ENCODE measurements at places on chromosomes 2 and 18. TPM values are rescaled to one million over a fixed set of nuclear protein-coding genes. Genes with fewer than 3 reads are reported as not detected.

GRCh38 chr2:65722028-65722778, 289.8 kb upstream of the SPRED2 start:
- DNase-seq = peak; percentile 53

The GPR39 gene
- total RNA-seq = not detected

DNA sequence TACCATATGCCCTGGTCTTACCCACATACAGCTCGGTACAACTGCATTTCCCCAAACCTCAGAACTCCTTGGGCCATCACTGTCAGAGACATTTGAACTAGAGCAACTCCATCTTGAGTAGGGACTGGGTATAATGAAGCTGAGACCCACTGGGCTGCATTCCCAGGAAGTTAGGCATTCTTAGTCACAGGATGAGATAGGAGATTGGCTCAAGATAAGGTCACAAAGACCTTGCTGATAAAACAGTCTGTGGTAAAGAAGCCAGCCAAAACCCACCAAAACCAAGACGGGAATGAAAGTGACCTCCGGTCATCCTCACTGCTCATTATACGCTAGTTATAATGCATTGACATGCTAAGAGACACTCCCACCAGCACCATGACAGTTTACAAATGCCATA, 131.3 kb downstream of the PIK3C3 start:
- no peak for DNase-seq

The PRSS56 gene
- total RNA-seq = 0.19 TPM

The STON1 gene
- total RNA-seq = 8.1 TPM

DNA sequence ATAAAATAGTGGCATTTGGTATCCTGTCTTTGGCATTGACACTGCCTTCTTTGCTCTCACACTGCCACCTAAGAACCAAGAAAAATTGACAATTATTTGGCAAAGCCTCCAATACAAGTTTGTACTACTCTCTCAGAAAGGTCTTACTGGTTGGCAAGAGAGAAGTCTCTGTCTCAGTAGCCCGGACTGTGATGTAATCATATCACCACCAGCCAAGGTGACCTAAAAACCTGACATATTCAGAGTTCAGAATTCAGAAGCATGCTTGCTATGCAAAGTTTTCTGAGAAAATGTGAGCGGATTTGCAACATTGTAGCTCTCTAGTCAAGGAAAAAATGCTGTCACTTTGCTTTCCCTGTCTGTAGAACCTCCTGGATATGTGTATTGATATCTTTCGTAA, 196.0 kb downstream of the CDH7 start:
- DNase-seq = no peak

- DNase-seq = no peak
Observed at GRCh38 chr18:36075862-36076587, 8.7 kb upstream of the RPRD1A start.

GRCh38 chr18:62070302-62070701, 116.6 kb downstream of the PIGN start:
- DNase-seq = no peak

- DNase-seq = no peak
Observed at GRCh38 chr2:235619544-235619943, 125.7 kb downstream of the AGAP1 start.

The HOXD8 gene
- total RNA-seq = 0.32 TPM

The SKA1 gene
- total RNA-seq = 0.65 TPM

The HOXD1 gene
- total RNA-seq = not detected

The C2orf15 gene
- 0.22 TPM for total RNA-seq

All from Right ventricle myocardium superior (tissue), 1 donor.